ENCODE measurements at places on chromosomes 5 and 9.

DNA sequence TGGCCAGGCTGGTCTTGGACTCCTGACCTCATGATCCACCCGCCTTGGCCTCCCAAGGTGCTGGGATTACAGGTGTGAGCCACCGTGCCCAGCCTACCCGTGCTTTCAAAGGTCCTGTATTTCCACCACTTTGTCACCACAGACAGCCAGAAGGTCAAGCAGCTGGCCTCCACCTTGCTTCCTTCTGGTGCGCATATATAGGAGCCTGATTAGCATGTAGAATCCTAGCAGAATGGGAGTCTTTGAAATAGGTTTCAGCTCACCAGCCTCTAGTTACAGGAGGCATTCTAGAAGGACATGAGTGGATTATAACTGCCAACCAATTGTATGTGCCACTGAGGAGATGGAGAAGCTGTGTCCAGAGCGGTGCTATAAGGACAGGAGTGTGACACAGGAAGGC is 18.9 kb downstream of the POLR1E start:
- DNase-seq: no peak

GRCh38 chr5:140996060-140996459 is 29.8 kb downstream of the PCDHAC2 start:
- no peak for DNase-seq

DNA sequence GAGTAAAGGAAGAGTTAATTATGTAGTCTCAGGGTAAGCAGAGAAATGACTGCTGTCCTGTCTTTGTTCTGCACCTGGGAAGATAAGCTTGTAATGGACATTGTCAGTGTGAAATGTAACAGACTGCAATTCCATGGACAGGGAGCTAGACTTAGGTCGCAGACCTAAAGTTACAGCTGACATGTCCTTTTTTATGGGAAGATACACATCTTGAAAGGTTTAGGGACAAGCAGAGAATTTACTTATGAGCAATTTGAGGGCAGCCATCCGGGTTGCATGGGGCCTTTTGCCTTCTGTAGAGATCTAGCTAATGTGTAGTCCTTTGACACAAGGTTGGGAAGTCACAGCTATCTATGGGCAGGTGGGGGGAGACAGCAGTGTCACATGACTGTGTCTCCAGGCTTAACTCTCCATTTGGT is 85.7 kb downstream of the SERINC5 start:
- no peak for DNase-seq

- DNase-seq: peak; percentile 4
Measured at GRCh38 chr9:75369989-75370388, 281.7 kb downstream of the OSTF1 start.

DNA sequence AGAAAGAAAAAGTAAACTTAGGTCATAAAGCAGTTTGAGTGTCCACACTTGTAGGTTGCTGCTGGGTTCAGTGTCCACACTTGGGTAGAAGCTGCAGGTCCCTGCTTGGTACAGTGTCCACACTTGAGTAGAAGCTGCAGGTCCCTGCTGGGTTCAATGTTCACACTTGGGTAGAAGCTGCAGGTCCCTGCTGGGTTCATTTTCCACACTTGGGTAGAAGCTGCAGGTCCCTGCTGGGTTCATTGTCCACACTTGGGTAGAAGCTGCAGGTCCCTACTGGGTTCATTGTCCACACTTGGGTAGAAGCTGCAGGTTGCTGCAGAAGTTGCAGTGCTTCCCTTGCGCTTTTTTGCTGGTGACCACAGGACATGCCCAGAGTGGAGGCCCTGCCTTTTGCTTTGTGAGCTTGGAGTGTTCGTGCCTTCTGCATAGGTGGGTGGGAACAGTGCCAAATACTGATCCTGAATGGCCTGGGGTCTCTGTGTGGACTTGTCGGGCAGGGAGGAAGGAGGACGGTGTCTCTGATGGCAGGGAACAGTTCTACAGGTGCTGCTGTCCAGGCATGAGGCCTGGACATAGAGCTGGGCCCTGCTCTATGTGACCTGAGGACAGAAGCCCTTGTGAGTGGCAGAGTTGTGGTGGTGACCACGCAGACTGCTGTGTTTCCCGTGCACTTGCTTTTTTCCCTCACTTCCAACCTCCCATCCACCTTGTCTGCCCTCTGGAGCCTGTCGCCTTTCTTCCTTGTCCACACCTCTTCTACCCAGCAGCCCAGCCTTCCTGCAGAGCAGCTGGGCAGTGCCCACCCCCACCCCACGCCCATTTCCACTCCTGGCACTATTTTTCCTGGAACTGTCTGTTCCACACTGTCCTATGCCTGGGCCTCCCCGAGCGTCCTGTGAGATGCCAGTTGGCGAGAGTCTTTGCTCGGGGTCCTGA is 120.8 kb downstream of the EHMT1 start:
- DNase-seq: no peak

DNA sequence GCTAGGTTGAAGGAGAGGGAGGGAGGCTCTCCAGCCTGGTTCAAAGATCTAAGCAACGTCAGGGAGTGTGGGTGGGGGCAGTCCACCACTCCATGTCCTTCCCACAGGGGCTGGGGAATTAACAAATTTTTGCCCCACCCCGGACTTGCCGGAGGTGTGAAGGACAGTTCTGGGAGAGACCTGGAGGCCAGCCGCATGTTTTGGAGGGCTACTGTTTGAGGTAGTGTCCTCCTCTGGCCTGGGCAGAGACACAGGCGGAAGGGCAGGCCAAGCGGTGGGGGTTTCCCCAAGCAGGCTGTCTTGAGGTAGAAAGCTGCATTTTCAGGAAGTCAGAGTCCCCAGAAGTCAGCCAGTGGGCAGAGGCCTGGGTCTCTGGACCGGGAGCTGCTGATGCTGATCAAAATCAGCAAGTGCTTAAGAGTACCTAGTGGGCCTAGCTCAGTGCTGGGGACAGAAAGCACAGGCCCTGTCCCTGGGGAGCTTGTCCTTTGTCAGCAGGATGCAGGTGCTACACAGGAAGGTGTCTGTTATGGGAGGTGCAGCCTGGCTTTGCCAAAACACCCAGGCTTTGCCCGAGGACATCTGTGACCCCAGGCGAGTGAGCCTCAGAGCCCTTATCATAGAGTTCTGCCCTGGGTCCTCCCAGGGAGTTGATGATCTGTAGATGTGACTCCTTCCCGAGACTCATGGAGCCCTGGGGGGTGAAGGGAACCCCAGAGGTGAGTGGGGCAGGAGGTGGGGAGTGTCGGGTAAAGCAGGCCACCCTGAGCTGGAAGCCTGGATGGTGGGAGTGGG is 18.5 kb downstream of the JADE2 start:
- no peak for DNase-seq

DNA sequence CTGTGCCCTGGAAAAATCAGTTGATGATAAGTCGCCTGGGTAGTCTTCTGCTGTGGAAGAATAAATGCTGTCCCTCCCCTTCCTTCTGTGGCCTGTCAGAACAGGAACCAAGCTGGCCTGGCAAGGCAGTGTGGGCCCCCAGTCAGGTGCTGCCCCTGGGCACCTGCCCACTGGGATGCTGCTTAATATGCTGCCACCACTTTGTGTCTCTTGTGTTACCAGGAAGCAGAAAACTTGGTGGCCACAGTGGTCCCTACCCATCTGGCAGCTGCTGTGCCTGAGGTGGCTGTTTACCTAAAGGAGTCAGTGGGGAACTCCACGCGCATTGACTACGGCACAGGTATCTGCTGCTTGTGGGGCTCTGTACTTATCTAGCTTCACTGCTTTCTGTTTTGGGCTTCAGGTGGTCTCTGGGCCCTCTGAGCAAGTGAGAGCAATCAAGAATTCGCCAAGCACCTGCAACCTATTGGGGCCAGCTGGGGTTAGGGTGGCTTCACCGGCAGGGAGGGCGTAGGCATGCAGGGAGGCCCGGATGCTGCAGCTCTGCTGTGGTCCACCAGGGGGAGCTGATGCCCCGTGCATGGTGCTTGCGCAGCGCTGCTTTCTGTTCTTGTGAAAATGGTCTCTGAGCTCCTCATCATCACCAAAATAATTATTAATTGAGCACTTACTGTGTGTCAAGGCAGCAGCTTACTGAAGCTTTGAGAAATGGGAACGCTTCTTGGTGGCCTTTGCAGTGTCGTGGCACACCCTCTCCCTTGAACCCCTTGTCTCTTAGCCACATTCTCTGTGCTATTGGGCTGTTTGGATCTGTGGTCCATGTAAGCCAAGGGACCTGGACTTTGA is 20.3 kb downstream of the PTPA start:
- DNase-seq: peak; percentile 79

DNA sequence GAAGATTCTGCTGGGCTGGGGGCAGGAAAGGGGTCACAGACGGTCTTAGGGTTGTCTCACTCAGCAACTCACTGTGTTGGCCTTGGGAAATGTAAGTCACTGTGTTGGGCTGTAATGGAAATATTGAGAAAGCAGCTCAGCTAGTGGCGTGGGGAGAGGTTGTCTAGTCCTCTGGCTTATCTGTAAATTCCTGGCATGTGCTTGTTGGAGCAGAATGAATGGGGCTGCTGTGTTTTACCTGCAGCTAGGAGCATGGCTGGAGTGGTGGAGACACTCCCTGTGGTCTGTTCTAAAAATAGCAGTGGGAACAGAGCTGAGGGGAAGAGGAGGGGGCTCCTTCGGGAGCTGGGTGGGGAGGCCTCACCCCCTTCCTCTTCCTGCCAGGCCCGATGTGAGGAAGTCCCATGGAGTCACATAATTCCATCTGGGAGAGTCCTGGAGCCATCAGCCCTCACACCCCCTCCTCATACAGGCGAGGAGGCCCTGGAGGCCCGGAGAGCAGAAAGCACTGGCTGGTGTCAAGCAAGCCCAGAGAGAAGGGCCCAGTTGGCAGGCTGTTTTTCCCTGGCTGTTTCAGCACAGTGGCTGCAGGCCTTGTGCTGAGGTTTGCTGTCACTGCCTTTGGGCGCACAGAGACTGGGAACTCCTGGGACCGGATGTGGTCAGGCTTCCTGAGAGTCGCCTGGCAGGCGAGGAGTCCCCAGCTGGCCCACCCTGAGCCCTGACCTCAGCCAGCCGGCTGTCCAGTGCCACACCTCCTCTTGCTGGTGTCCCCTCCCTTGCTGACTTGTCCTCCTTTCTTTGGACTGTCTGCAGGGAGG is 84.9 kb downstream of the RGS3 start:
- peak; percentile 91 for DNase-seq

GRCh38 chr9:128940271-128940921 is 7.0 kb downstream of the DOLK start:
- no peak for DNase-seq

DNA sequence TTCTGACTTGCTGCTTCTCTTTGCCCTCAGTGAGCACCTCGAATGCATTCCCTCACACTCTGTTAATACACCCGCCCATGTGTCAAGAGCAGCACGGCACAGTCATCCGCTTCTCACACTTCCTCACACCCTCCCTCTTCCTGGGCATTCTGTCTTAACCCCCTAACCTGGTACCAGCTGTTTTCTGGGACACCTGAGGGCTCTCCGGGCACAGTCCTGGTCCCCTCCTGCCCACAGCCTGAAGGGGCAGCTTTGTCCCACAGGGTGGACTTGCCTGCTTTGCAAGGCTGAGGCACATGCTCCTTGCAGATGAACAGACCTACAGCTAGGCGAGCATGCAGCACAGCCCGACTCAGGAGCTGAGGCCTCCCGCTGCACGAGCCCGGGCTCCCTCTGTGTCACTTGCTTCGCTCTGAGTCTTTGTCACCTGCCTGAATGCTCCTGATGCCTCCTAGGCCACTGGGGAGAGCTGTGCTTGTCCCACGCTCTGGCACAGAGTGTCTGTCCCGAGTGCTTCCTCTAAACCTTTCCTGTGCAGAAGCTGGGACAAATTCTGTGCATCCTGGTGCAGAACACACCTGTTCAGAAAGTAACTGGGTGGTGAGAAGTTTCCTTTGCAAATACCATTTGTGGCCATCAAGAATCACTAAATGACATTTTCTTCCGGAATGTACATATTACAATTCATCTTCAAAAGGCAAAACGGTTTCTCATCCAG is 47.8 kb downstream of the AHRR start:
- DNase-seq: no peak

GRCh38 chr9:136178773-136179075 is 26.2 kb downstream of the LHX3 start:
- DNase-seq: no peak

- no peak for DNase-seq
Measured at GRCh38 chr5:101458587-101458986, 555.5 kb upstream of the ST8SIA4 start.

- DNase-seq: no peak
Measured at GRCh38 chr9:127974769-127975261, 6.0 kb downstream of the EEIG1 start.

DNA sequence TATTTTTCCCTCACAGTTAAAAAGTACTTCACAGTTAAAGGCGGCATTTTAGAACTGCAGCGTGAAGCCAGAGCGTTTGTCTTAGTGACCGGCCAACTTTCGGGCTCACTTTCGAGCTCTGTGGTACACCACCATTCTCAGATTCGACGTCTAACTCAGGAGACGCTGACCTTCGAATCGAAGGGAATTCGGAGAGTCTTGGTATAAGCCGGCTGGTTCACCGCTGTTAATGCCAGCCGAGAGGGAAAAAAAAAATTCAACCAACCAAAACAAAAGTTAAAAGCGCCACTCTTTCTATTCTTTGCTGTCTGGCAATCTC is 544 bp upstream of the SNX24 start:
- DNase-seq: no peak

DNA sequence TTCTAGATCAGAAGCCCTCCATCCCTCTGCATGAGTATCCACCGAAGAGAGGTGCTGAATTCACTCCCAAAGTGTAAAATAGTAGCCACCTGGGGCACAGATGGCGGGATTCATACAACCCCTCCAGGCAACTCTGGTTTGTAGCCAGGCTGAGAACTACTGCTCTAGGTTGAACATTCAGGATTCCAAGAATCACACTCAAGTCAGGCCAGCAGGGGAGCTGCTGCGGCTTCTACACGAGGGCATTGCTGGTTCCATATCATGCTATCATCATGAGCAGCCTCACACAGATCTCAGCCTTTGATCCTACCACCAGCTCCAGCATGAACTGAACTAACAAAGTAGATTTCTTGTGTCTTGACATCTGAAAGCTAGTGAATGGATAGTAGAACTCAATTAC is 367.9 kb downstream of the DIRAS2 start:
- no peak for DNase-seq

GRCh38 chr9:127778280-127779135 is at the start of gene SH2D3C:
TSS of gene SH2D3C (minus strand) at chr9:127778666. CDS start at chr9:127778627, 39 bp downstream.
- DNase-seq: peak; percentile 96

DNA sequence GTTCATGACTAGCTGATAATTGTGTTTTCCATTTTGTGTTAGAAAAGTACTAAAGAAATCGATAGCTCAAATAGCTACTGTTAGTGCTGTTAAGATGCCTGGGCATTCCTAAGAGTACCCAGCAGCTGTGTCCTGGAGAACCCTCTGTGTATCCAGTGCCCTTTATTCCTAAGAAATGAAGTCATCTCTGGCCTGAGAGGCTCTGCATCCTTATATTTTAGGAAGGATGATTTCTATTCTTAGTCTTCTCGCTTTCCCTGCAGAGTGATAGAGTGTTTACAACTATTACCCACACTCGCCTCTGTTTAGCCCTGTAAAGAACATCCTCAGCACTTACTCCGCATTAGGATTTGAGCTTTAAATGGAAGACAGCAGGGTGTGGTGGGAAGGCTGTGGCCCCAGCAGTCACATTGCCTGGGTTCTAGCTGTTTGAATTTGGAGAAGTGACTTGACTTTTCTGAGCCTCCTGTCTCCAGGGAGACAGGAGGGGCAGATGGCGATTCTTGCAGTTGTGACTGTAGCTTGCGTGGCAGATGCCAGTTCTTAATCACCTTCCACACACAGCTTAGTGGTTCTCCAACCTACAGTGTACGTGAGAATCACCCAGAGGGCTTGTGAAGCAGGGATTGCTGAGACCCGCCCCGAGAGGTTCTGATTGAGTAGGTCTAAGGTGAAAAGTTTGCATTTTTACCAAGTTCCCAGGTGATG is 177.2 kb upstream of the PITX1 start:
- DNase-seq: no peak
